ENCODE measurements at places on chromosomes 7 and 10.

- no peak for DNase-seq
These were observed 128.5 kb downstream of the KIF20B start for GRCh38 chr10:89829887-89830269.

- DNase-seq, result no peak
These were observed 17.0 kb downstream of the CPA4 start for GRCh38 chr7:130309986-130310385.

GRCh38 chr10:17263580-17263979, 35.5 kb downstream of the VIM start:
- DNase-seq, result no peak

DNA sequence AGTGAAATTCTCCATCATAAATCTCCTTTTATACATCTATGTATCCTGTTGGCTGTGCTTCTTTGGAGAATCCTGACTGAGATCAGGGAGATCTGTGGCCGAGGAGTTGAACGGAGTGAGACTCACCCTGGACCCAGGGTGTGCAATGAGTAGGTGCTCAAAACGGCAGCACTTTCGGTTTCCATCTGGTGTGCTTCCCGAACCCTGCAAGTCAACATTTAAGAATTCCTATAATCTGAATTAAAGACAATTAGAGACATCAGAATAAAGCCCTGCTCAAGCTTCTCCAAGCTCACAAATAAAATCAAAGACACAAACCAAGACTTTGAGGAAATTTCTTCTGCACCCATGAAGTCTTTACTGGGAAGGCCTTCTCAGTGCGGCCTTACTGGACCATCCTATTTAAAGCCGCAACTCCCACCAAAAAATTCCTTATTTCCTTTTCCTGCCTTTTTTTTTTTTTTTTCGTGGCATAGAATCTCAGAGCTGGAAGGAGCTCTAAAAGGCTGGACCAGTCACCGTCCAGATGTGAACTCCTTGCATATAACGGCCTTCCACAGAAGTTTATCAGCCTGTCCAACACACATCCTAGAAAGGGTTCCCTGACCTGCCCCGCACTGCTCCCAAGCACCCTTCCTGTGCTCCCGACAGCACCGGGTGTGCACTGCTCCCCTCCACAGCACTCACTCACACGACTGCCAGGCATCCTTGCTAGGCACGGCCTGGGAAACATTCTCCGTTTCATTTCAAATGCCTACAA, 29.7 kb downstream of the GNA12 start:
- no peak for DNase-seq

DNA sequence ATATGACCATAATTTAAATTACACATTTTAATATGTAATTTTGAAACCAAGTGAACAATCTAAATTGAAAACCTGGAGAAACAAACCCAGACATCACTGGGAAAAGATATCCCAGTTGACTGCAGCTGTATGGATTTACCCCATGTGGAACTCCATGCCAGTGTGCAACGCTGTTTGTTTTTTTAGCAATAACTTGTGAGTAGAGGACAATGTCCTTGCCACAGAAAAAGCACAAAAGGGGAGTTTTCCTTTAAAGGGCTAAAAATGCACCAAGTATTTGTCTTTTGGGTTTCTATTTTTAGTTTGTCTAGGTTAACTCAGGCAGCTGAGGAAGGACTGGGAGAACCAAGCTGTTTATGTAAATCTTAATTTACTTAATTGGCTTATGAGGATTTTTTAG, 15.1 kb upstream of the COL17A1 start:
- DNase-seq, result no peak

DNA sequence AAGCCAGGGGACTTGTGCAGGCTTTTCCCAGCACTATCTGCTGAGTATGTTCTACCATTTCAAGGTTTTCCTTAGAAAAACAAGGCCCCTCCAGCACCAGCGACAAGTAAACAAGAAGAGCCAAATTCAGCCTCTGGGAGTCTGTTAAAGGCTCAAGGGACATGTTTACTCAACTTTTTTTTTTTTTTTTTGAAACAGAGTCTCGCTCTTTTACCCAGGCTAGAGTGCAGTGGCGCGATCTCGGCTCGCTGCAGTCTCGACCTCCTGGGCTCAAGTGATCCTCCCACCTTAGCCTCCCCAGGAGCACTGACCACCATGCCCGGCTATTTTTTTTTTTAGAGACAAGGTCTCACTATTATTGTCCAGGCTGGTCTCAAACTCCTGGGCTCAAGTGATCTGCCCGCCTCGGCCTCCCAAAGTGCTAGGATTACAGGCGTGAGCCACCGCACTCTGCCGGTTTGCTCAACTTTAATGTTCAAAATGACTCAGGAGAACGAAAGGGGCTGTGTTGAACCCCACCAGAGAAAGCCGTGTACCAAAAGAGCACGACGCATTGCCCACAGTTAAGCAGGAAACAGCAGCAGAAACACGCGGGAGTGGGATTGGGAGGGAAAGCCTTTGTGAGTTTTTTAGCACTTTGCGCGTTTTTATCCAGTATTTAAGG, 772 bp downstream of the PRDX3 start:
- DNase-seq, result no peak

- DNase-seq, result no peak
These were observed 336.8 kb downstream of the PLXNA4 start for GRCh38 chr7:132239422-132239994.

DNA sequence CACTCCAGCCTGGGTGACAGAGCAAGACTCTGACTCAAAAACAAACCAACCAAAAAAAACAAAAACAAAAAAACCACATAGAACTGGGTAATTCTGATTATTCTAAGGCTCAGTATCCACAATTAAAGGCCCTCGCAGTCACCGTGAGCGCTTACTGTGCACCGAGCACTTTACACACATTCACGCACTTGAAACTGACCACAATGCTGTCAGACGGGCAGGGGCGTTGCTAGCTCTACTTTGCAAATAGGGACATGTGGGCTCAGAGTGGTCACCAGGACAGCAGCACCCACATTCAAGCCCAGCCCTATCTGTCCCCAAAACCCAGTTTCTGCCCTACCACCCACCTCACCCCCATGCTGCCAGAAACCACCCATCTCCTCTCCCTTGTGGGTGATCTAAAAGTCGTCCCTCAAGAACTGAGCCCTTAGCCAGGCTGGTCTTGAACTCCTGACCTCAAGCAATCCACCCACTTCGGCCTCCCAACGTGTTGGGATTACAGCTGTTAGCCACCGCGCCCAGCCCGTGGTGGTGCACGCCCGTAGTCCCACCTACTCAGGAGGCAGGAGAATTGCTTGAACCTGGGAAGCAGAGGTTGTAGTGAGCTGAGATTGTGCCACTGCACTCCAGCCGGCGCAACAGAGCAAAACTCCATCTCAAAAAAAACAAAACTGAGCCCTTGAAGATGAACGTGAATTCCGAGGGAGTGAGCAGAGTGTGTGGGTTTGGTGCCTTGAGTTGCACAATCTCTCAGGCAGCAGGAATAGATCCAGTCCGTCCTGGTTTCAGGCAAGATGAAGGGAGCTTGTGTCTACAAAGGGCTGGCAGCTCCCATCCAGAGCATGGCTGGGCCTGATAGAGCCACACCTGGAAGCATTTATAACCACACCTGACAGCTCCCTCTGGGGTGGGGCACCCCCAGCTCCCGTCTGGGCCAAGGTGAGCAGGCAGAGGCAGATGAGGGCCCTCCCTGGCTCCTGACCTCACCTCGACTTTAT, 5.4 kb upstream of the HSPB1 start:
- no peak for DNase-seq

GRCh38 chr10:121921238-121921931, 6.4 kb downstream of the ATE1 start:
- DNase-seq, result no peak

DNA sequence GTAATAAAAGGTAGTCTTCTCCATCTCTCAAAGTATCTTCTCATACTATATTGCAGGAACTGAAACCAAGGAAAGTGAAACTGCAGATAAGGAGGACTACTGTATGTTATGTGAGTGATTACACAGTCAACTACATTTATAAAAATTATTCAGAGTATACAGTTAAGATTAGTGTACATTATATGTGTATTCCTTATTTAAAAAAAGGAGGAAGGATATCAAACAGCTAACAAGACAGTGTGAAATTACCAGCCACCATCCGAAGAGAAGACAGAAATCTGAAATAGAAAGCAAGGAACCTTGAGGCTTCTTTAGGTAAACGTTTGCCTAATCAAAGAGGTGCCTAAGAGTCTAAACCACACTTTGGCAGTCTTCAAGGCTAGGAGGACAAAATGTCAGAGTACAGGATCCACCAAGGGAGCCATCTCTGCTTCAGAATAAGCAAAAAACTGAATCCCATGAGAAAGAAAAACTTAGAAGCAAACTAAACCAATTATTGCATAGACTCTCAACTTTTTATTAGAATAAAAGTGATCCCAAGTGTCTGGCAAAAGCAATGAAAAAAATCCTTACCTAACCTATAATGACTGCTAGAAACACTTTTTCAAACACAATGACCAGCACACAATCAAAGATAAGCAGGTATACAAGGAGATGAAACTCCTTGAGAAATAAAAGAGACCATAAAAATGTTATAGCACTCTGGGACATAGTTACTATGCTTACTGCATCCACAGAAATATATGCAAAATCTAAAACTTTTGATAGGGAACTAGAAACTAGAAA, 6.4 kb downstream of the USP6NL start:
- no peak for DNase-seq

GRCh38 chr7:116740755-116741462, 68.9 kb downstream of the MET start:
- no peak for DNase-seq

GRCh38 chr10:99535764-99536337, 3.1 kb downstream of the NKX2-3 start:
- DNase-seq, result no peak

GRCh38 chr10:22324413-22324812, 3.5 kb downstream of the BMI1 start:
- no peak for DNase-seq

- DNase-seq, result no peak
These were observed 1027.8 kb upstream of the PHF14 start for GRCh38 chr7:9945857-9946256.

DNA sequence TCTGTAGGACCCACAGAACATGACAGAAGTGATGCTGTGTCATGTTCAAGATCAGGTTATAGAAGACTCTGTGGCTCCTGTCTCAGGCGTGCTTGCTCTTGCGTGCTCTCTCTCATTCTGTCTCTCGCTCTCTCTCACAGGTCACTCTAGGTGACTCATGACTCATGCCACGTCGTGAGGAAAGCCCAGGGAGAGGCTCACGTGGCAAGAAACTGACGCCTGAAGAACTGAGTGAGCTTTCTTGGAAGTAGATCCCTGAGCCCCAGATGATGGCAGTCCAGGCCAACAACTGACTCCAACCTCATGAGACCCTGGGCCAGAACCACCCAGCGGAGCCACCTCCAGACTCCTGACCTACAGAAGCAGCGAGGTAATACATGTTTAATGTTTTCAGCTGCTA, 103.3 kb downstream of the DNMBP start:
- DNase-seq, result no peak

DNA sequence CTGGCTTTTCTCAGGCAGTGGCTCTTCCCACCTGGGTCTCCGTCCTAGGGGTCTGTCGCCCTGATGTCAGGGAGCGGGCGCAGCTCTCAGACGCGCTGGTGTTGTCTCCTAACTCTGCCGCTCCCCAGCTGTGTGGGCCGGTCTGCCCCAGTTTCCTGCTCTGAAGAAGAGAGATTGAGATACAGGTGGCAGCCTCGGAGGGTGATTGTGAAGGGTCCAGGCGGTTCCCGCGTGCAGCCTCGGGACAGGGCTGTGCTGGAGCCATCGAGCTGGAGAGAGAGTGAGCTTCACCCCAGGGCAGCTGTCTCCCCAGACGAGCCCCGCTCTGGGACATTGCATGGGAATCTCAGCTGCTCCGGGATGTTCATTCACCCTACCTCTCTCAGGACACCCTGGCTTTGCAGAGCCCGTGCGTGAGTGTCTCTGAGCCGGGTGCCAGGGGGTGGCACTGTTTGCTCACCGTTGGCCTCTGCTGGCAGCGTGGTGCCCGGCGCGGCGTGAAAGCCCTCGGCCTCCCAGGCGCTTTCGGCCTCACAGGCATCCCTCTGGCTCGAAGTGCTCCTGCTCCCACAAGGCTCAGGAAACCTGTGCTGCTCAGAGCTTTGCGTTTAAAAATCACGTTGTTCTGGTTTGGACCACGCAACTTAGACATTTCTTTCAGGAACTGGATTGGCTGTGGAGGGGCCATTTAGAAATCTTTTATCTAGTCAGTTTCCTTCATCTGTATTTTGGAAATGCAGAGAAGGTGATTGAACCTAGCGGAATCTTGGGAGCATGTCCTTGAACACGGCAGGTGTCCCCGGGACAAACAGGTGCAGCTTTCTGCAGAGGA, 33.8 kb upstream of the ZFAND2A start:
- peak; percentile 71 for DNase-seq

DNA sequence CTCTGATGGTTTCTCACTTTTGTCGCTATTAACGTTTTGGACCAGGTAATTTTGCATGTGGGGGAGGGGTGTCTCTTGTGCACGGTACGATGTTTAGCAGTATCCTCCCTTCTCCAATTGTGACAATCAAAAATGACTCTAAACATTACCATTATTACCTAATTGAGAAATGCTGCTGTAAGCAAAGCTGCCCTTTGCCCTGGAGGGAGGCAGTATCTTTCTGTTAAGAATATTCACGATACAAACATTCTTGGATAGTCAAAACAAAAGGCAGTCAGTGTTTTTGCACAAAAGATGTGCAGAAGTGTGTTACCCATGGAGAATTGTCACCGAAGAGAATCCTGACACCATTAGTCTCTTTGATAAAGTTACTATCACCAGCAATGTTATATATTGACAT, 9.6 kb downstream of the MALSU1 start:
- no peak for DNase-seq

DNA sequence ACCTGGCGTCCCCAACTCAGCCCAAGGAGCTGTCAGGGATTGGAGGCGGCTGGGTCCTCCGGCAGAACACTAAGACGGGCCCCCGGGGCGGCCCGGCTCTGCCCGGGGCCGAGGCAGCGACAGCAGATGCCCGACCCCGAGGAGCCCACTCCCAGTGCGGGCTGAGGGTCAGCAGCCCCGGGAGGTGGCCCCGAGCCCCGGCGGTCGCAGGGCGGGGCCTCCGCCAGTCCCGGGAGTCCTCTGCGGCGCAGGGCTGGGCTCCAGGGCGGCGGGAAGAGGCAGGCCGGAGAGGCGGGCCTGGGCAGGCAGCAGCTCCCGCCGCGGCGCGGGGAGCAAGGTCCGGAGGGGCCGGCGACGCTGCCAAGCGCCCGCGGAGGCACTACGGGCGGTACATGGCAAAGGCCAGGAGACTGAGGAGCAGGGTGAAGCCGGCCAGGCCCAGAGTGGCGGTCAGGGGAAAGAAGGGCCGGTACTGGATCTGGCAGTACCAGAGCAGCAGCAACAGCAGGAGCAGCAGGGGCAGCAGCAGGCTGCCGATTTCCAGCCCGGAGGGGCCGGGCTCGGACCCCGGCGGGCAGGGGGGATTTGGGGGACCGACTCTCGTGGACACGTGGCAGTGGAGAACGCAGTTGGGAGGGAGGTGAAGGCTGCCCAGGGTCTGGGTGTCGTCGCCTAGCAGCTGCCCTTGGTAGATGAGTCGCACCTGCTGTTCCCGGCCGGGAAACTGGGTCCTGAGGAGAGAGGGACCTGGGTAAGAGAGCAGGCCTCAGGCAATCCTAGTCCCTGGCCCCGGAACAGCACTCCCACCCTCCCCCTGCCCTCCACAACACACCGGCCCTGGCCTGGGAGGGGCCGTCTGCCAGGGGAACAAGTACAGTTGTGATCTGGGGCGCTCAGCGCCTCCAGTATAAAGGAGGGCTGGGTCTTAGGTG, 827 bp upstream of the FASTK start:
- DNase-seq, result no peak

- no peak for DNase-seq
These were observed 6.3 kb downstream of the WNT16 start for GRCh38 chr7:121334875-121335648.

- peak; percentile 80 for DNase-seq
These were observed 112.5 kb upstream of the RHEB start for GRCh38 chr7:151631953-151632749.

All from left kidney (tissue), 8 donors.